Occipital lobe (tissue), 3 donors: ENCODE measurements at places on chromosomes 2 and 18. TPM values are rescaled to one million over a fixed set of nuclear protein-coding genes. Genes with fewer than 3 reads are reported as not detected.

Gene SAG
- not detected for total RNA-seq

- no peak for DNase-seq
Observed at GRCh38 chr2:173751245-173751975, 213.8 kb downstream of the SP3 start.

- no peak for DNase-seq
Observed at GRCh38 chr2:113075600-113075999, 7.8 kb downstream of the IL1F10 start.

- DNase-seq, result no peak
Observed at GRCh38 chr2:16641509-16641908, 24.1 kb downstream of the CYRIA start.

DNA sequence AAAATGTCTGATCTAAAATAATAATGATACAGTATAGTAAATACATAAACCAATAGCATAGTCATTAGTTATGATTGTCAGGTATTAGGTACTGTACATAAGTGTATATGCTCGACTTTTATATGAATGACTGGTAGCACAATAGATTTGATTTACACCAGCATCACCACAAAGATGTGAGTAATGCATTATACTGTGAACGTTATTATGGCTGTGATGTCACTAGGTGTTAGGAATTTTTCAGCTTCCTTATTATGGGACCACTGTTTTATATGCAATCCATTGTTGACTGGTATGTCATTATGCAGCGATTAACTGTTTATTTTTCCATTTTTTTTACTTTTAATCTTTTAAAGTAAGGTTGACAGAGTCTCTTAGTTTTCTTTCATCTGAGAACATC is 23.7 kb downstream of the ATP9B start:
- no peak for DNase-seq
